A549 treated with CpdA at 1 μM for 4 hours (cell line): ENCODE measurements at places on chromosomes 2 and 18. TPM values are rescaled to one million over a fixed set of nuclear protein-coding genes. Genes with fewer than 3 reads are reported as not detected.

The CPO gene
- 0.13 TPM in 1 of 5 replicates, not detected in the others for total RNA-seq

The REG3G gene
- 0.10 TPM in 1 of 5 replicates, not detected in the others for total RNA-seq

The KIAA2012 gene
- not detected in 5 replicates for total RNA-seq

The LIPT1 gene
- 3.6 to 5.5 TPM (median 3.8 TPM) in 5 replicates for total RNA-seq

The EEF1B2 gene
- 1,038 to 1,113 TPM (median 1,044 TPM) in 5 replicates for total RNA-seq

The PLGLB1 gene
- 0.53 to 1.1 TPM (median 0.84 TPM) in 5 replicates for total RNA-seq
